Inflammatory macrophage (primary cell): ENCODE measurements at places on chromosomes 12 and 14.
A peak's percentile ranks its signal among the peaks of the same experiment; 100 is the strongest.

GRCh38 chr12:56256326-56256960 is 1.7 kb downstream of the ANKRD52 start:
- DNase-seq = no peak

DNA sequence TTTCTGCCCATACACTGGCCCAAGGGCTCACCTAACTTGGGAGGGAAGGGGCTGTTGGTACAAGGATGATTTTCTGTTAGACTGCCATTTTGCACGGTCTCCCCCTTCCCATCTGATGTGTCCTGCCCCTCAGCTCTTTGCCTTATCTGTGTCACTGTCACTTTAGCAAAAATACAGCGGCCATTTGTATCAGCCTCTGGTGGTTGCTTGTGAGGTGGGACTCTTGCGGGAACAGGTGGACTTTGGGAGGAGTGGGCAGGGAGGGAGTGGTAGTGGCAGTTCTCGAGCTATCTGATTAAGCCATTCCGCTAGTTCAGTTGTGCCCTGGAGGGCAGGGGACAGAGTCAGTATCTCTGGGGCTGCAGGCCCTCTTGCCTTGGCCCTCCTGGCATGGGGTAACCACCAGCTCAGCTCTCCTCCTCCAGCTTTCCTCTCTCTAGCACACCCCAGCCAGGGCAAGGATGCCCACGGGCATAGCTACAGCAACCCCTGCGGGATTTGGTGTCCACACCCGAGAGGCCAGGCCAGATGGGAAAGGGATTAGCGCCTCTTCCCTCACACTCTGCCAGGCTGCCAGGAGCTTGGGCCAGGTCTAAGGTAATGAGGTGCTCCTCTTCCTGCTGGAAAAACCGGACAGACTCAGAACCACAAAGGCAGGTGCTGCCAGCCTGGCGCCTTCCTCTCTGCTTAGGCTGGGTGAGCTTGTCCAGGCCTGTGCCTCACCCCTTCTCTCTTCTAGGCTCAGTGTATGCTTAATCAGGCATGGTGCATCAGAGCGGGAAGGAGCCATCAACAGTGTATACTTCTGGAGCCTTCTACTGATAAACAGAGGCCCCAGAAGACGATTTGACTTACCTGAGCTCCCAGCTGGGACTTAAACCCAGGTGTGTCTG is 8.7 kb downstream of the SLC48A1 start:
- DNase-seq = no peak

DNA sequence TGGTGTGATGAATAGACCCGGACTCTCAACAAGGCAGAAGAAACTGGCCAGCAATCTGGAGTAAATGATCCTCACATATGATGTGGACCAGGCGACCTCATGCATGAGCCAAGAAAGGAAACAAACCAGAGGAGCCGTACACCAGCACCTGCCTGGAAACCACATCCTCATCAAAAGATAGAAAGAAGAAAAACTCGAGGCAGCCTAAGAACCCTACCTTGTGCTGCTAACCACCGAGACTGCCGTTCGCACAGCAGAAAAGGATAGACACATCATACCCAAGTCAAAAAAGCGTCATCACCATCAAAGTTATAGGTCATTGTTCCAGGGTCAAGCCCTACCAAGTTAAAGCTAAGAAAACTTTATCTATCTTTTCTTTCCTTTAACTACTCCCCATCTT is 66.7 kb downstream of the RESF1 start:
- no peak for DNase-seq

DNA sequence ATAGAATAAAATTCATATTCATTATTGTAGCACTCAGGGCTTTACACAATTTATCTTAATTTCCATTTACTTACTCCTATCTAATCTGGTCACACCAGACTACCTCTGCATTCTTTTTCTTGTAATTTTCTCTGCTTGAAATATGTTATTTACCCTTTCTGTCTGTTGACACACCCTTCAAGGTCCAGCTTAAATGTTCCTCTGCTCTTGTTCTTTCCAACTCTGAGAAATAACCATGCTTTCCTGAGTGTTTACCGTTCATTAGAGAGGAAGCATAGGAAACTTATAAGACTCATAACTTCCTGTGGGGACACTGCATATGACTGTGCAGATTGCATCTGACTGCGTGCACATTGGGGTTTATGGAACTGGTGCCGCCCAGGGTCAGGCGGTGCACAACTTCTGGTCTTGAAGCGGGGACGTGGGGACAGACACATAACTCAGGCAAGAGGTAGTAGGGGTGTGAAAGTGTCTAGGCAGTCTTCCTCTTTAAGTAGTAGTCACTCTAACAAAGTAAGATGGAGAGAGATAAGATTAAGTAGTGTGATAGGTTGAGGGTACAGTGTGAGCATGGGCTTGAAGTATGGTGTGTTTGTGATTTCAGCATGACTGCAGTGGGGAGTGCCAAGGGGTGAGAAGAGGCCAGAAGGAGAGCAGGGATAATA is 42.6 kb upstream of the FOXJ2 start:
- peak; percentile 97 for DNase-seq

DNA sequence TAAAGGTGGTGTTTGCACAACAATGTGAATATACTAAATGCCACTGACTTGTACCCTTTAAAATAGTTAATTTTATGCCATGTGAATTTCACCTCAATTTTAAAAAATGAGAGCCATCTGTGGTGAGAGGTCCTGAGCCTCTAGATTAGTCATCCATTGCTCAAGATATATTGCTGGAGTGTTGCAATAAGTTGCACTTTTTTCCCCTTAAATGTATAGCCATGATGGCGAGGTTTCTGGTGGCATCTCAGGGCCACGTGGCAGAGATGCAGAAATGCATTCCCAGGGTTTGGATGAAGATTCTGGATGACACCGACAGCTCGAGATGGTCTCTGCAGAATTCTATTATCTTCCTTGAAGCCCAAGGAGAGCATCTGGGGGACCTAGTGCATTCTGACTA is 153.7 kb downstream of the AACS start:
- peak; percentile 48 for DNase-seq

- DNase-seq = no peak
Observed at GRCh38 chr14:74609721-74610120, 2.3 kb downstream of the LTBP2 start.

DNA sequence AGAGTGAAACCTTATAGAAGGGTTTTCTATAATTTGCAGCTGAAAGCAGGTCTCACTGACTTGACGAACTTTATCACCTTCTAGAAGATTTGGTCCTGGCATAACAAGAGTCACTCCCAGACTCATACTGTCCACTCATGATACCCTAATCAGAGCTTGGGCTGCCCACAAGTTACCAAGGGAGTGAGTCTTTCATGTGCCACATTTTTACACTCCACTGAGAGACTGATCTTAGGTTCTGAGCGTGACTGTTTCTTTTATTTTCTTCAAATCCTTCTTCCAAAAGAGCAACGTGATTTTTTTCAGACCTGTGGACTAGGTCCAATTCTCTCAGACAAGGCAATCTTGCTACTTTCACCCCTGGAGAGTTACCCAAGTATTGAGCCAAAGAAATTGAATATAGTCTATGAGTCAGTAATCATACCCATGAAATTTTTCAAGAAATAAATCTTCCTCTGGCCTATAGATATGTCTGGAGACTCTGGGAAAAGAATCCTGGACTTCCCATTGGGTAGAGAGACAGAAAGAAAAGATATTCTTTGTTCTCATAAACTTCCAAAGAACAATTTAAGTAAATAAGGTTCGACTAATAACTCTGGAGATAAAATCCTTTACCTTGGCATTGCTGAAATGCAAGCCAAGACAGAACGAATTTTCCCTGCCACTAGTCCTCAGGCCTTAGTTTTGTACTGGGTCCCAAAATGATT is 26.9 kb downstream of the SIX1 start:
- DNase-seq = no peak

DNA sequence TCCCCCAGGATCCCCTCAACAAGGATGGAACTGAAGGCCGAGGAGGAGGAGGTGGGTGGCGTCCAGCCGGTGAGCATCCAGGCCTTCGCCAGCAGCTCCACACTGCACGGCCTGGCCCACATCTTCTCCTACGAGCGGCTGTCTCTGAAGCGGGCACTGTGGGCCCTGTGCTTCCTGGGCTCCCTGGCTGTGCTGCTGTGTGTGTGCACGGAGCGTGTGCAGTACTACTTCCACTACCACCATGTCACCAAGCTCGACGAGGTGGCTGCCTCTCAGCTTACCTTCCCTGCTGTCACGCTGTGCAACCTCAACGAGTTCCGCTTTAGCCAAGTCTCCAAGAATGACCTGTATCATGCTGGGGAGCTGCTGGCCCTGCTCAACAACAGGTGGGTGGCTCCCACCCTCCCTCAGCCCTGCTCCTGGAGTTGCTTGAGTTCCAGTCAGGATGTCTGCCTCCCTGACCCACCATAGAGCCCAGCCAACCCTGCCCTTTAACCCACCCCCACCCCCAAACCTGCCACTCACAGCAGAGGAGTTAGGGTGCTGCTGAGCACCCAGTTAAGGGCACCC is 1.4 kb downstream of the ASIC1 start:
- no peak for DNase-seq

DNA sequence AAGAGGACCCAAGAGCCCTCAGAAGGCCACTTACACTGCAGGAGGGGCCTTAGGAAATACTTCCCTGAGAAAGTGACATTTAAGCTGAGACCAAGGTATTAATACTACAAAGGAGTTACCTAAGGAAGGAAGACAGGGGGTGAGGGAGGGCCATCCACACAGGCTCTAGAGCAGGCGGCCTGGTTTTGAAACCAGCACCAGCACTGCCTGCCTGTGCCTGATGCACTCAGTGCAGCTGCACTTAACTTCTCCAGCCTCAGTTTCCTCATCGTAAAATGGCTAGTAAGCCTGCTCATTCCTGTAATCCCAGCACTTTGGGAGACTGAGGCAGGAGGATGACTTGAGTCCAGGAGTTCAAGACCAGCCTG is 45.5 kb upstream of the PLEKHG6 start:
- DNase-seq = no peak

- DNase-seq = no peak
Observed at GRCh38 chr12:77047341-77048109, 17.8 kb downstream of the E2F7 start.

DNA sequence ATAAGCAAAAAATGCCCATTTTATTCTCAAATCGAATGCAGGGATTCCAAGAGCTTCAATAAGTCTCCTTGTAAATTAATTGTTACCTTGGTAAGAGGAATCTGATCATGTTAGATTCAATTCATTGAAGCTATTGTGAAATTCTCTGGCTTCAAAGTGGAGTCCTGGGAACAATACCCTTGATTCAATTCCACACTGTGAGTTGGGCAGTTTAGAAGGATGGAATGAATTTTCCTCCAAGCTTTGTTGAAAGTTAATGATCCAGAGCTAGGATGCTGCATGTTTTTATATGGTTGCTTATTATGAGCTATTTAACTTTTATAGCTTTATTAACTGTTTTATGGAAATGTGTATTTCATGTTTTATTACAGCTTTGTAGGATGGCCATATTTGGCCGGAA is 89.9 kb upstream of the IGF1 start:
- no peak for DNase-seq
